ENCODE measurements at places on chromosomes 1 and 21.

GRCh38 chr1:230794431-230794830 lies 47.2 kb downstream of the CAPN9 start:
- DNase-seq: no peak

GRCh38 chr1:162046921-162047320 lies 22.6 kb upstream of the NOS1AP start:
- no peak for DNase-seq

DNA sequence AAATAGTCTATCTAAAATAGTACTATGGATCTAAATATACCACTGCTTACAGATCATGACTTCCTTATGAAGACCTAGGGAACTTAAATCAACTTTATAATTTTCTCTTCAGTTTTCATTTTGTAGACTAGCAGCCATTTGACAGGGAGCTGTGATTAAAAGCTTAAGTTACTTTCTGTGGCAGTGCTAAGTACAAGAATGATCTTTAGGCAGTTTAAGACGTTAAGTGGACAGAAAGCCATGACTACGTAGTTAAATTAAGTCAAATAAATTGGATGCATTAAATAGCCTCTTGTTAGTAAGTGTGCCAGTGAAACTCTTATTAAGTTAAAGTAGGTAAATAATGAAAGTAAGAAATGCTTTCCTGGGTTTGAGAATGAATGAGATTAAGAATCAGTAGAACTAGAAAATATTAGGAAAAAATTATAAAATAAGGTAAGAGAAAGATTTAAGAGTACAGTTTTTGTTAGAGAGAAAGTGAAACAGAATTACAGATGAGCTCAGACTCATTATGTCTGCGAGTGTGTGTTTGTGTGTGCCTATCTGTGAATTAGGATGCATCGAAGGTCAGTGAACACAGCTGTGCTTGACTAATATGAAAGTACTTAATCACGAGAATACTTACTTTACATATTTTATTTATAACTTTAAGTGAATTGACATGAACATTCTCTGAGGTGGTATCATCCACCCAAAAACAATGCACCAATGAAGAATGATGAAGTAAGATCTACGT lies 336.9 kb downstream of the KCNT2 start:
- DNase-seq: no peak

DNA sequence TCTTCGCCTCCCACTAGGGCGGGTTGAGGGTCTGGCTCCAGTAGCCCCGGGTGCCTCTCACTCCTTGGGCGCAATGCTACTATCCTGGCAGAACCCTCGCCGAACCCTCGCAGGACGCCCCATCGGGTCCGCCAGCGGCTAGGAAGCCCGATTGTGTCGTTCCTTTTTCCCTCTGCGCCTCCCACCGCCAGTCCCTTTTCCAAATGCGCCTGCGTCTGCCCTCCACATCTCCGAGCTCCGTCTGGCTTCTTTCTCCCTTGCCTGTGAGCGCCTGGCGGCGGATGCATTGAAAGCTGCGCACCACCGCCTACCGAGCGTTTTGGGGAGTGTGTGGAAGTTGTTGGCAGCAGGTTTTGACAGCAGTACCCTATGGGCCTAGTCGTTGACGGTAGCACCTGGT lies 1.0 kb upstream of the DIRAS3 start:
- DNase-seq: no peak

DNA sequence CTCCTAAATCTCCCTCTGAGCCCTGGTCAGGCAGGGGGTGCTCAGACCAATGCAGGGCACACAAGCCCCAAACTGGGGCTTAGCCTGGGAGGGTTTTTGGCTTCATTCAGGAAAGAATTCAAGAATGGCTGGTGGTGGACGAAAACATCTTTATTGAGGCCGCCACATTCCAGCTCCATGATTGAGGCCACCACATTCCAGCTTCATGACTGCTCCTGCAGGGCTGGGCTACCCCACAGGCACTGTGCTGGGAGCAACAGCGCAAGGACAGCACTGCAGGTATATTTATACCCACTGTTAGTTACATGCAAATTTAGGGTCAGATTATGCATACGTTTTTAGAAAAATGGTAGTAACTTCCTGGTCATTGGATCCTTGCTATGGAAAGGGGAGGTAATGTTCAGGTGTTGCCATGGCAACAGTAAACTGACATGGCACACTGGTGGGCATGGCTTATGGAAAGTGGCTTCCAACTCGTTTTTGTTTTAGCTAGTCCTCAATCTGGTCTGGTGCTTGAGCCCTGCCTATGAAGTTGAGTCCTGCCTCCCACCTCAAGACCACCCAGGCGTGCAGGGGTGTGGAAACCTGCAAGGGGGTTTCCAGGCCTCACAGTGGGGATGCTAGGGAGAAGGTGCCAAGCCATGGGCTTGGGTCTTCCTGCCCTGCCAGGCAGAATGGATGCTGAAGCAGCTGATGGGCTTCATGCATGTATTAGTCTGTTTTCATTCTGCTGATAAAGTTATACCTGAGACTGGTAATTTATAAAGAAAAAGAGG lies 348.7 kb upstream of the AJAP1 start:
- DNase-seq: no peak

GRCh38 chr1:232793944-232794343 lies 11.3 kb upstream of the MAP10 start:
- peak; percentile 87 for DNase-seq

All from SK-N-MC (cell line).